NCI-H226 (cell line): ENCODE measurements at places on chromosomes 3 and 15.

GRCh38 chr15:91549581-91549980, 303.9 kb upstream of the SLCO3A1 start:
- no peak for DNase-seq

DNA sequence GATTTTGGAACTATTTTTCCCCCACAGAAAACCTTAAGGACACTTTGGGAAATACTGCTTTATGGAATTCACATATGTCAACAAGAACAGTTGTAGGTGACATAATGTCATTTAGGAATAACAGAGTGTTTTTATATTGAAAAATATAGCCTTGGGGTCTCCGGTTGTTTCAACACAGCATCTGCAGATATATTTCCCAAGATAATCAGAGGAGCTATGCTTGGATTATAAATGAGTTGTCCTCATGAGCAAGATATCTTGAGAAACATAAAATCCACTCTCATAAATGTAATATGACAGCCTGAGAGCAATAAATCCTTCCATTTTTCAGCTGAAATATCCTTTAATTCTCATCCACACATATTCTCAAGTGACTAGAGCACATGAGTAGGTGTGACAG, 473.7 kb upstream of the LMCD1 start:
- DNase-seq = no peak

DNA sequence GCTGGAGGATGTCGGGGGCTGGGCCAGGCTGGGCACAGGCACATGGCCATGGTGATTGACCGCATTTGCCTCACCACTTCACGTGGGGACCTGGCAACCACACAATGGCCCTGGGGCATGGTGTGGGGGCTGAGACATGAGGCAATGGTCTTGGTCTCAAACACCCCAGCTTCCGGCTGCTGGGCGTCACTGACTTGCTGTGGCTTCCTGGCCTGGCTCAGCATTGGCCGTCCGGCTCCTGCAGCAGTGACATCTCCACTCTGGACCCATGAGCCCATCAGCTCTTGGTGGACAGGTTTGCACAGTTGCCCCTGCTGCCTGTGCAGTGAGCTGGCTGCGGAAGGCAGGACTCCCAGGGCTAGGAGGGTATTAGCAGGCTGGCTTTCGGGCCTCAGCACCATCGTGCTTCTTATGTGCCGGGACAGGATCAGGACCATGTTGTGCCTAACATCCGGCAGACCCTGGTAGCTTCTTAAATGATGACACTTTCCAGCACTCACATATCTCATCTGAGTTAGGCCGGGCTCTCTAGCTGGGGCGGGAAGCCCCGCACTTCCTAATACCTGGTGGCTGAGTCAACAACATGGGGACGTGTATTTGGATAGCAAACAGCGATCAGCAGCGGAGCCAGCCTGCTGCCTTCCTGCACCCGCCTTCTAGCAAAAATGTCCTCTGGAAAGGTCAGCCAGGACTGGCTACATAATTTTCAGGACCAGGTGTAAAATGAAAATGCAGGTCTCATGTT, 34.1 kb downstream of the ZNF710 start:
- DNase-seq = peak; percentile 32

DNA sequence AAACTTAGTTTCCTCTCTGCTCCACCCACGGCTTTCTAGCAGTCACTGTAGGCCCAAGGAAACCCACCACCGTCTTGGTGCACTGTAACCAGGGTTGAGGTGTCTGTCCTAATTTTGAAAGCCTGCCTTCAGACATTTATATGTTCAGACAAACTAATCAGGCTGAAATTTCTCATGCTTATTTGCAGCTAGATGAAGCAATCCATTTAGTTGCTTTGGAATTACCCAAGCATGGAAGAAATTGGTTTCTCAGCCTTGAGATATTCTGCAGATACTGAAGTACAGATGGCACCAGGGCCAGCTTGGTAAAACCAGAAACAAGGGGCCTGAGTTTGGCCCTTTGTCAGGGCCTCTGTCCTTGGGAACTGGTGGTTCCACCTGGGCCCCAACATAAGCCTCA, 105.4 kb downstream of the CACNA1D start:
- no peak for DNase-seq

- no peak for DNase-seq
Measured at GRCh38 chr3:117243657-117244056, 534.1 kb downstream of the TUSC7 start.

DNA sequence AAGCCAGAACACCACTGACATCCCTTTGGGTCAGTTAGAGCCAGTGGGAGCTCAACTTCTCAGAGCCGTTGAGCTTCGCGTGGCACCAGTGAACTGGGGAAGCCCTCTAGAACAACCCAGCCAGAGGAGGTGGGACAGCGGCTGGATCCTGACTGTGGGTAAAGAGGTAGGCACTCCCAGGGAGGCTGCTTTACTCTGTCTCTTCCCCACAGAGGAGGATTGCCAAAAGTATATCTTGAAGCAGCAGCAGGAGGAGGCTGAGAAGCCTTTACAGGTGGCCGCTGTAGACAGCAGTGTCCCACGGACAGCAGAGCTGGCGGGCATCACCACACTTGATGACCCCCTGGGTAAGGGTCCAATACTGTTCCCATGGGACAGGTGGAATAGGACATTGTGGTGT, 1.2 kb downstream of the MYD88 start:
- no peak for DNase-seq

- no peak for DNase-seq
Measured at GRCh38 chr3:48739617-48739954, 22.6 kb upstream of the IP6K2 start.

DNA sequence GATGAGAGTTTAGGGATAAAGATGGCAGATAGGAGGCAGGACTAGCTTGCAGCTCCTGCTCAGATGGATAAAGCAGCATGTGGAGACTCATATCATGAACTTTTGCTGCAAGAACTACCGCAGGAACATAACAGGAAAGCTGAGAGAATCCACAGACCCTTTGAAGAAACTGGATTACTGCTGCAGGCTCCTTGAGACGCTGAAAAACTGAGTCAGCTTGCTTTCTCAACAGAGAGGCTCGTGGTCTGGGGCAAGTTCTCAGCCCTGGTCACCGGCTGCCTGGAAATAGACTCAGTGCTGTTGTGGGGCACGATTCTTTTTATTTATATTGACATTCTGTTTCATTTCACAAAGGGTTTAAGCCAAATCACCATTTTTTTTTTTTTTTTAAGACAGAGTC, 28.8 kb upstream of the TRIM59 start:
- DNase-seq = no peak

GRCh38 chr3:151878465-151878864, 5.0 kb downstream of the SUCNR1 start:
- no peak for DNase-seq

- peak; percentile 26 for DNase-seq
Measured at GRCh38 chr15:89143503-89144162, 55.4 kb downstream of the ABHD2 start.

DNA sequence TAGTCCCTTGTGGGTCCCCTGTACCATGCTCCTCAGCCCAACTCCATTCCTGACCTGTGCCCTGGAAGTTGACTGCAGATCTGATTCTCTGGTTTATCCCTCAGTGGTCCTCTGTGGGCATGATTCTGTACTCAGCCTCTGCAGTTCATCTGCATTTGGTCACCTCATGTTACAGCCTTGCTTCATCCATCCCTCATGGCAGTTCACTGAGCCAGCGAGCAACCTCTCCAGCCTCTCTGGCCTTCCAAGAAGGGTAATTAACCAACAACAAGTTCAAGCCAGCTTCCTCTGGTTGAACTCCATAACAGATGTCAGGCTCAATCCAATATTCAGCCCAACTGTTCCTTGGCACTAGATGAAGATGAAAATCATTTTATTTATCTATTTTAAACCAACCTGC, 509.5 kb downstream of the NTRK3 start:
- DNase-seq = no peak

- DNase-seq = no peak
Measured at GRCh38 chr3:16500093-16500492, 13.4 kb downstream of the RFTN1 start.

- no peak for DNase-seq
Measured at GRCh38 chr3:59017617-59017984, 32.2 kb downstream of the CFAP20DC start.

DNA sequence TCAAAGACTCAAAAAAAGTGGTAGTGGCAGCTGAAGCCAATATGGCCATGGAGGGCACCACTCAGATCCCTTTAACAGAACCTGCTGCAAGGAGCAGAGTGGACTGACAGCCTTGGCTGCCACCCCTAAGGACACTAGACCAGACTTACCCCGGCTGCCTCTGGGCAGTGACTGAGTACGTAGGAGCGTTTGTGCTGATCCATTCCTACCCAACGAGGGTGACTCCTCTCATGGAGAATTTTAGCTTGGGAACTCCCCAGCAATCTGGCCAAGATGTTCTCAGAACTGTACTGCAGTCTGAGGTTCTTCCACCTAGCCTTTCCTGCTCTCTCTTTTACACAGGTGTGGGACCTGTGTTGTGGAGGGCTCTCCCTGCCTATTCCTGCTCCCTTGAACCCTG, 22.1 kb downstream of the CLEC3B start:
- DNase-seq = no peak

DNA sequence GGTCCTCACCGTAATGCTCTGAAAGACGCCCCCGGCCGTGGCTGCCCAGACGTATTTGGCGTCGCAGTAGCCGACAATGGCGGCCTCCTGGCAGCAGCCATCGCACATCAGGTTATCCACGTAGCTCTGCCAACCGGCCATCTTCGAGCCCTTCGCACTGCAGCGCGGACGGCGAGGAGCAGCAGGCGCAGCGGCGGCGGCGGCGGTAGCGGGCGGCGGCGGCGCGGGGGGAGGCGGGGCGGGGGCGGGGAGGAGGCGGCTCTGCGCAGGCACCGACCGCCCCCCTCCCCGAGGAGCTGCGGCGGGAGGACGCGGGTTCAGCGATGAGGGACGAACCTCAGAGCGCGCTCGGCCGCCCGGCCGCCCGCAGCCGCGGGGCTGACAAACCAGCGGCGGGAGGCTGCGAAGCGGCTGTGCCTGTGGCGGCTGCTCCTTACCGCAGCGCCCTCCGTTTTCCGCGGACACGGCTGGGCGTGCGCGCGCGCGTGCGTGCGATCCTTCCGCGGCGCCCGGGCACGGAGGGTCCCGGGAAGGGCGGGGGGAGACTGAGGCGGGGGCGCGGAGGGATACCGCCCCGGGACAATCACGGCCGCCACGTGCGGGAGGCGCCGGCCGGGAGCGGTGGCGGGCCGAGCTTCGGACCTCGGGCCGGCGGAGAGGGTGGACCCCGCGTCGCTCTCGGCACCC, at the start of gene PFN2:
PFN2 (minus strand) TSS at position 180 of the 687 bp plus-strand sequence; CDS start at position 141, 39 bp downstream.
- DNase-seq = peak; percentile 66

GRCh38 chr3:64221571-64222257, 3.6 kb downstream of the PRICKLE2 start:
- DNase-seq = no peak

GRCh38 chr3:123818324-123818920, 65.7 kb downstream of the MYLK start:
- DNase-seq = peak; percentile 42

DNA sequence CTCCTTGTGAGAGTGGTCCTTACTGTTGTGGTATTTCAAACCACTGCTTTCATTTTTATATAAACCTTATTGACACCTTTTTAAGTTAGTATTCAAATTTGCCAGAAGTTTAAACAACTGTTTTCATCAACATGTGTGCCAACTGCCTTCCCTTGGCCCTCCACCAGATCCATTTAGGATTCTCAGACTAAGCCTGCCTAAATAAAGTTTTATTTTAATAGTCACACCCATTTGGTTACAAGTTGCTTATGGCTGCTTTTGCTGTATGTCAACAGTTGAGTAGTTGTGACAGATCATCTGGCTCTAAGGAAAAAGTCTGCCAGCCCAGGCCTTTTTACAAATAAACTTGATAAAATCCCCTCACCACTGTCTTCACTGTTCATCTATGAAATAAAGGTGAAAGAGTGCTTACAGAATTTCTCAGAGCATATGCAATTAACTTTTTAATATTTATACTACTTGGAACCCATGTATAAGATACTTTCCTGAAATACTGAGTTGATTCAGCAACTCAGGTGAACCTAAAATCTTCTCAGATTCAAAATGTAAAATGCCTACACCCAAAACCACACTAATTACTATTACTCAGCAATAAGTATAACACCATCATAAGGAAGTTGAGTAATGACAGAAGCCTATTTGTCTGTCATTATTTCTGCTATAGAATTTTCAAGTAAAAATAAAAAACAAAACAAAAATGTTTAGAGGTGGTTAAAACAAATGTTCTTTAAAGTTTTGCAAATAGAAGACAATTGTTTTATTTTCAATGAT, 35.1 kb downstream of the PEAK1 start:
- DNase-seq = no peak

DNA sequence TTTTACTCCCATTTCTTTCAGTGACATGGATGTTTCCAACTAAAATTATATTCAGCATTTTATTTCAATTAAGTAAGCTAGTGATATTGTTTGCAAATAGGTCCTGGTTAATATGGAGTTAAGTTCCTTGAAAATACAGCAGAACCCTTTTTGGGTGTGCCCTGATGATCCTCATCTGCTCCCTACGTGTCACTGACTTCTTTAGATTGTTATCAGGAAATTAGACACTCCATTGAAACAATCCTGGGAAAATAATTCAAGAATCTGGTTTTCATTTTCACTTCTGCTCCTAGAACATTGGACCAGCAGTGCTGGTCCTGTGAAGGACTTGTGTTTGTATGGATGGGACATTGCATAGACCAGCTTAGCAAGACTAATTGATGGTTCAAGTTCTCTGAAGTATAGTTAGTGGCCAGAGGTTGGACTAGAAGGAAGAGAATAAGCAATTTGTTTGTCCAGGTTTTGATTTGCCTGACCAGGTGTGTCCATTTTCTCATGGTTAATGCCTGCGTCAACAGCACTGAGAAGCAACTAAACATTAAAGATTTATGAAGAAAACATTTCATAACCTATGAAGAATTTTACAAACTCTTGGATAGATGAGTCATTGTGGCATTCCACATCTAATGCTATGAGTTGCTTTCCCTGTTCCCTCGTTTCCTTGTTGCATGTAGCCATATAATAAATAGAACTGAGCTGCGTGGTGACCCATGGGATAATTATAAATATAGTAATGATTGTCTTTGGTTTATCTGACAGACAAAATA, 95.8 kb downstream of the ZPLD1 start:
- peak; percentile 50 for DNase-seq

DNA sequence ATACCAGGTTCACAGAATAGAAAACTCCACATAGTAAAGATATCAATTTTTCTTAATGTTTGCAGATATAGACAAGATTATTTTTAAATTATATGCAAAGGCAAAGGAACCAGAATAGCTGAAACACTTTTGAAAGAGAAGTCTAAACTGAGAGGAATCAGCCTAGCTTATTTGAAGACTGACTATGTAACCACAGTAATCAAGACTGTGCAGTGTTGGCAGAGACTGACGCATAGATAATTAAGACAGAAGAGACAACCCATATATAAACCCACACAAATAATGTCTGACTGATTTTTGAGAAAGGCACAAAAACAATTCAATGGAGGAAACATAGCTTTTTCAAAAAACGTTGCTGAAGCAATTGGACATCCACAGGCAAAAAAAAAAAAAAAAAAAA, 28.6 kb upstream of the ACKR4 start:
- no peak for DNase-seq

DNA sequence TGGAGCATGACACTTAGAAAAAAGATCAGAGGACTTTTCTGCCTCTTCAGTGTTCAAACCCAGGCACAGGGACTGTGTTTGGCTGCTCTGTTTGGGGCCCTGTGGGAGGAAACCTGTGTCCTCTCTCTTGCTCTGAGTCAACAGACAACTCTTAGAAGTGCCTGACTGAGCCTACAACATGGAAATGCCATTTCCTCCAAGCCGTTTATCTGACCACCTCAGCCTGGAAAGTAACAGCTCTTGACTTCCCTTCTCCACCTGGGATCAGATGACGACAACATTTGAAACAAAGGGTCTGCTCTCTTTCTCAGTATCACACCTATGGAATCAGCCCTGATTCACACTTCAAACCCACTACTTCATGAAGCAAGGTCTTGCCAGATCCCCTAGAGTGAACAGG, 91.3 kb upstream of the CTDSPL start:
- DNase-seq = no peak

GRCh38 chr15:53414167-53414566, 345.3 kb downstream of the WDR72 start:
- no peak for DNase-seq
